ENCODE measurements at places on chromosomes 2 and 18. TPM values are rescaled to one million over a fixed set of nuclear protein-coding genes. Genes with fewer than 3 reads are reported as not detected.

DNA sequence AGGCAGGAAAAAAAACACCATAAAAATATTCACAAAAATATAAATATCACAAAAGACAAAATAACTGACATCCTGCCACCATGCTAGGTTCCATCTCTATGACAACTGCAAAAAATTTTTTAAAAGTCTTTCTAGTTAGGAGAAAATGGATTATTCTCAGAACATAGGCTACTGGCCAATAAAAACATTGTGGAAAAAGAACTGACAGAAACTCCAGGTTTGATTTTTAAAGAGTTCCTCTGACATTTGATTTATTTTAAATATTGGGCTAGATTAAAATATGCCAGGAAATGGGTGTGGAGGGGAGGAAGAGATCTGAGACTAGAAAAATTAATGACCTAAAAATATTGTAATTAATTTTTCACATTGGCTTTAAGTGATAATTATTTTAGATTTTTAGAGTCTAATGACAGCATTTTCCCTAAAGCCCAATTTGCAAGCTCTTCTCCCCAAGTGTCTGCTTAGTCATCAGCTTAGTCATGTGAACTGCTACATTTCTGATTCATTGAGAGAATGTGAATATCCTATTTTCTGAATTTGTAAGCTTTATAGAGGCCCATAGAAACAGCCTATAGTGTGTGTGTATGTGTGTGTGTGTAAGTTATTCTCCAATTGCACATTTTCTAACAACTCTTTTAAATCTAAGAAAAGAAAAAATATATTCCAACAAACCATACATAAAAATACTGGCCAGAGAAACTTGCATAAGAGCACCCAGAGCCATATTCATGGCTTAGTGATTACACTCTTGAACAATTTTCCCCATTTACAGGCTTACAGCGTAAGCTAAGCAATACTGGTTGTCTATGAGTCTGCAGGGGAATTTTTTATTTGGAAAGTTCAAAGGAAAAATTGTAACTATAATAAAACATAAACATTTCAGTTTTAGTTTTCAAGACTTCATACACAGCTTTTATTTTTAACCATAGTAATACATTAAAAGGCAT, 48.4 kb downstream of the TMEFF2 start:
- DNase-seq, result peak; percentile 75

DNA sequence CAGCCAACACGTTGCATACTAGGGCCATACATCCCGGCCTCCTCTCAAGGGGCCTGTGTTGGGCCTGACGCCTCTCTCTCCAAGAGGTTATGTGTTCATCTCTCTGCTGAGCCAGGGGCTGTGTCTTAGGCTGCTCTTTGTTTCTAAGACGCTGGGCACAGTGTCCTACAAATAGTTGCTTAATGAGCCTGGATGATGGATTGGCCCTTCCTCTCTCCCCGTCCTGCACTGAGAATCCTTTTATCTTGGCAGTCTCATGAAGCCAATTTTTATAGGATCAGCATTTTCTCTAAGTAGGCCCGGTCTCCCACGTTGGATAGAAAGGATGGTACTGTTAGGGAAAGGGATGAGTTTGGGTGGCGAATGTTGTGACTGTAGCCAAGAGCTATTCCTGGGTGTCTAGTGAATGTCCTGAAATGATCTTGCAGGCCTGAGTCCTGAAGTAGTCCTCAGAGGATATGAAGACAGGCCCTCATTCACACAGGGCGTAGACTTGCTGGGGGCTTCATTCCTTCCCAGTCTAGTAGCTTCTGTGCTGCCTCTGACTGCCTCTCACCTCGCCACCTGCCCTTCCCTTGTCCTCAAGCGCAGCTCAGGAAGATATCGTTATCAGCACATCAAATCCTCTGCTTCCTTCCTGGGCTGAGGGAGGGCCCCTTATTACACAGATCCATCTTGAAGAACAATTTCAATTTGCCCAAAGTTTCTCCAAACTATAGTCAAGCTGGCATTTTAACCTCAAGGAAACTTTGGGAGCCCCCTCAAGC, 8.8 kb downstream of the LBH start:
- no peak for DNase-seq

GRCh38 chr2:118807668-118808428, 39.6 kb downstream of the EN1 start:
- DNase-seq, result no peak

DNA sequence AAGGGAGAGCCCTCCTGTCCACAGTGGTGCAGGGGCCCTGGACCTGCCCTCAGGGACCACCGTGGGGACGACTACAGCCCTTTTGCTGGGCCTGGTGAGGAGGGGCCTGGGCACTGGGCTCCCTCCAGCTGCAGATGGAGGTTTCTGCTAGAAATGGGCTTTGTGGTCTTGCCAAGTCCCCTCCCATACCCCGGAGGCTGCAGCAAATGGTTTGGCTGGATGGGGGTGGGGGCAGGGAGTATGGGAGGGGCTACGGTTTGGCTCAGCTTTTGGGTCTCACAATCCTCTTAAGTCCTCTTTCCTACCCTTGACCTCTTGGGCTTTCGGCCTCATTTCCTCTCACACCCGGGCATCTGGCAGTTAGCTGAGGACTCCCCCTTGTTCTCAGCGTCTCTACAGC, 21.7 kb downstream of the TET3 start:
- no peak for DNase-seq

DNA sequence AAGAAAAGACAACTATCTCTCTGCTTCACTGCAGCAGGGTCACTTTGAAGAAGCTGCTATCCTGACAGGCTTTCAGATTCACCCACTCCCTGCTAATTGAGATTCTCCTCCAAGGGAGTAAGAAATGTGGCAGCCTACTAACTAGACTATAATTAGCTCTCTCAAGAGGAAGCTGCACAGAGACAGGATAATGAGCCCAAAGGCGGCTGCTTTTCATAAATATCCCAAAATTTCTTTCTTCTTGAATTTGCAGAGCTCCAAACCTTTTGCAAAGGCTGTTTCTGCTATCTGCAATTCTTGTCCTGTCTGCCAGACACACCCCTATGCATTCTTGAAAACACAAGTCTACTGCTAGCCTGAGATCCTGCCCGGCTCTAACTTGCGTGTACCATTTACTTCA, 54.0 kb upstream of the RNU4ATAC start:
- no peak for DNase-seq

DNA sequence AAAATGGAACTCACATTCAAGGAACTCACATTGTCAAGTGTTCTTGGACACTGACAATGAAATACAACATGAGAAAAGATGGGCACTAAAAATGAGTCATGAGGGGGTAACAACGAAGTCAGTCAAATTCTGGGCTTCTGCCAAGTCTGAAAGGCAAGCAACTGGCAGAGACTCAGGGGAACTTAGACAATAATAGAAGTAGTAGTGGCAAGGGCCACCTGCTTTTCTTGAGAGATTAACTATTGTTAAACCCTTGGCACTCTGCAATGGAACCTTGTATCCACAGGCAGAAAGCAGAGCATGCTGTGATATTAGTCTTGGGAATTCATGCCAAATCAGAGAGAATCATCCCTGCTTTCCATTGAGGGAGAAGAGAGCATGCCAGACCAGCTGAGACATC, 382.6 kb upstream of the CDH2 start:
- DNase-seq, result peak; percentile 32

The SCTR gene
- not detected for total RNA-seq

The DSEL gene
- 4.6 TPM for total RNA-seq

The G6PC2 gene
- not detected for total RNA-seq

DNA sequence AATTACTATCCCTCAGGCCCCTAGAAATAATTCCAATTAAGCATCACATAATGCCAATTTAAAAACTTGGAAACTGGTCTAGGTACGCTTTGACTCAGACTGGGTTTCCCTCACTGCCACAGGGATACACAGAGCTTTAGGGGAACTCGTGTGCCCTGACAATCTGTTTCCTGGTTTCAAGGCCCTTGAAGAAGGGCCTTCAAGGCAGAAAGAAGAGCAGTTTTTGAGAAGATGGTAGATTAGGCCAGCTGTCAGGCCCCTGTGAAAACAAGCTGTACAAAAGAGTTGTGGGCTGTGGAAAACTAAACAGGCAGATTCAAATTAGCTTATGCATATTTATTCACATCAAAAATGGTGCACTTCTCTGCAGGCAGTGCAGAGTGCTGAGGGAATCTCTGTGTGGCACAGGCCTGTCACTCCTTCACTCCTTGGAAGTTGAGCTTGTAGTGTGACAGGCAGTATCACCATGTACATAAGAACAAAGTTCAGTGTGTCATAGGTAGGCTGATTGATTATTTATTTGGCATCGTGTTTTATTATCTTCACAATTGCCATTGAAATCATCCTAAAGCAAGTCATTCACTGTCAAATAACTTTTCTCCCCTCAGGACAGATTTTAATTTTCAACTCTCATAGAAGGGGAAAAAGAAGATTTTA, 614.4 kb upstream of the GYPC start:
- DNase-seq, result no peak

DNA sequence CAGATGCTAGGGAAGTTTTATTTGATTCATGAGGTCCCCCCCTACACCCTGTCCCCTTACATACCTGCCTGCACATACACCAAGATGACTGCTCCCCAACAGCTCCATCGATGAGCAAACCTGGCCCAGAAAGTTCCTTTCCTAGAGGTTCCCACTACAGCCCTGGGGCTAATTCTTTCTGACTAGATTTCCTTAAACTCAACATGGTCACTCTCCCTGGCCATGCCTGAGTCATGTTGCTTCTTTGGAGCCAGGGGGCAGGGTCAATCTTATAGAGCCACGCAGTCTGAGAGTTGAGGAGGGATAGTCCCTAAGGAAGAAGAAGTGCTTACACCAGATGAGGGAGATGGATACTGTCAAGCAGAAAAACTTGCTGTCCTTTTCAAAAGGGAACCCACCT, 67.7 kb upstream of the GLI2 start:
- no peak for DNase-seq

GRCh38 chr2:239953418-239954061, 71.6 kb downstream of the NDUFA10 start:
- DNase-seq, result no peak

DNA sequence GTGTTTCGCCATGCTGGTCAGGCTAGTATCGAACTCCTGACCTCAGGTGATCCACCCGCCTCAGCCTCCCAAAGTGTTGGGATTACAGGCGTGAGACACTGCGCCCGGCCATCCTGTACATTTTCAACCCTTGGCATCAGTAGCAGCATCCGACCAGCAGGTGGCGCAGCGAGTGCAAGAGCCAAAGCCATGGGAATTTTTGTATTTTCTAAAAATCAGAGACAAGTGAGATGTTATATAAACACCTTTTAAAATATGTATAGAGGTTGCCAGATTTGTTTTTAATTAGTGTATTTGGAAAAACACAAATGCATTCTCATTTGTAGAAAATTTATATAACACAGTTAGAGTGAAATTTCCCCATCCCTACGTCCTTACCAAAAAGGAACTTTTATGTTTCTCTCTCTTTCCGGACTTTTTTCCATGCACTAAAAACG, 36.8 kb downstream of the MOGAT1 start:
- peak; percentile 76 for DNase-seq

The NXPH2 gene
- 0.14 TPM for total RNA-seq

GRCh38 chr2:27653397-27653796, 10.0 kb downstream of the SUPT7L start:
- DNase-seq, result peak; percentile 42

GRCh38 chr2:44291281-44292248, 16.3 kb downstream of the SLC3A1 start:
- DNase-seq, result peak; percentile 83

The REG1B gene
- total RNA-seq, result not detected

The CPO gene
- not detected for total RNA-seq

The CD226 gene
- 0.17 TPM for total RNA-seq

DNA sequence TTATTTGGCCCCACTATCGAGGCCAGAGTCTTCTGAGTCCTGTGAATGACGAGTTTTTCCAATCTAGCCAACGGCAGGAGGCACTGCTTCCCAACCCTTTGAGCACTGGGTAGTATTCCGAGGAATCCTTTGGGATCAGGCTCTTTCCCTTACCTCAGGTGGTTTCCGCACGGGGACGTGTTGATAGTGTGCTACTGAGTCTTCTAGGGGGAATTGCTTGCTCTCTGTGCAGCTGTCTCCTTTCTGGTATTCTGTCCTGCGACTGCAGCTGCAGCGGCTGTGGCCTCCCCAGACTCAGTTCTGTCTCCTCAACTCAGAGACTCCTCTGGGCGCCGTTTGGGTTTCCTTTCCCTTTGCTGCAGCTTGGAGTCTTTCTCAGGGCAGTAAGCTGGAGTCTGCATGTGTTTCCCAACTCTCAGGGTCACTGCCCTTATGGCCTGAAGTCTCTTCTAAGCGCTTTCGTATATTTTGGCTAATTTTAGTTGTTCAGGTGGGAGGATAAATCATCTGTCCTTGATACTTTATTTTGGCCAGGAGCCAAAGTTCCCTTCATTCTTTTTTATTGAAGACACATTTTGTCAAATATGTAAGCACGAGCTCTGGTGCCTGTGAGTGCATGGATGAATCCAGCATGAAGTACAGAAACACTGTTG, 118.4 kb downstream of the MAP4K4 start:
- no peak for DNase-seq

The RGPD4 gene
- not detected for total RNA-seq

- DNase-seq, result no peak
Observed at GRCh38 chr18:62138461-62139235, 48.2 kb downstream of the PIGN start.

DNA sequence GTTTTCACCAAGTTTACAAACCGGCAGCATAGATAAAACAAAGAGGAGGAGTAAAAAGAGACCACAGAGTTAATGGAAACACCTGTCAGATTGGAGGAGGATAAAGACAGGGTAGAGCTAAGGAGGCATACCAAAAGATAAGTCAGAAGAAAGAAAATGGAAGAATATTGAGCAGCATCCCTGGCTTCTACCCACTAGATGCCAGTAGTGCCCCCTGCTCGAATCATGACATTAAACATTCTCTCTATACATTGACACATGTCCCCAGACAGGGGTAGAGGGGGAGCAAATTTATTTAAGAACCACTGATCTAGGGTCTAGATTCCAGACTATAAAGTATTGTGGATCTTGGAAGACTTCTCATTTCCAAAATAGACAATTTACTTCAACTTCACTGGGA, 159.8 kb upstream of the ETAA1 start:
- DNase-seq, result no peak

The CNGA3 gene
- not detected for total RNA-seq

DNA sequence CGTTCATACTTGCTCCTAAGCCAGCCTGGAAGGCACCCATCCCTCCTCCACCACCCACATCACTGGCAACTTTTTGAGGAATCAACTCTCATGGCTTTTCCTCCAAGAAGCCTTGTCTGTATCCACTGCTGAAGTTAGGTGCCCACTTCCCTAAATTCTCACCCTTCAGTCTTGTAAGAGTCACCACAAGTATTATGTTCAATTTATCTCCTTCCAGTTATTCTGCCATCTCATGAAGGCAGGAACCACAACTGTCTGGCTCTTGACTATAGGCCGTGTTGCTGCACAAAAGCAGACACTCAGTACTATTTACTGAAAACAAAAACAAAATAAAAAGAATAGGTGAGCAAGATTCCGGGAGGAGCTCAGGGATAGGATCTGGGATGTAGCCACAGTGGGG, 234.8 kb downstream of the CYRIA start:
- DNase-seq, result no peak

The PXDN gene
- 0.88 TPM for total RNA-seq

GRCh38 chr2:101718479-101718878, 21.0 kb downstream of the MAP4K4 start:
- DNase-seq, result no peak

The PFN4 gene
- not detected for total RNA-seq
